Heart left ventricle (tissue), 16 donors: ENCODE measurements at places on chromosomes 7 and 10. TPM values are rescaled to one million over a fixed set of nuclear protein-coding genes. Genes with fewer than 3 reads are reported as not detected.
A peak's percentile ranks its signal among the peaks of the same experiment; 100 is the strongest.

The PROSER2 gene
- 0.84 TPM for total RNA-seq

The ARHGAP22 gene
- 1.2 TPM for total RNA-seq

The NKX6-2 gene
- not detected for total RNA-seq

The CRHR2 gene
- total RNA-seq: 0.28 TPM

The SPDYE9 gene
- not detected for total RNA-seq

The FAM20C gene
- total RNA-seq: 26.7 TPM

The AVL9 gene
- 15.5 TPM for total RNA-seq

The CPED1 gene
- total RNA-seq: 21.2 TPM

The CHRM2 gene
- total RNA-seq: 82.4 TPM

The PNLIPRP3 gene
- not detected for total RNA-seq

The CCL24 gene
- not detected for total RNA-seq

GRCh38 chr10:48231178-48231577, 43.3 kb downstream of the FRMPD2 start:
- DNase-seq: no peak

DNA sequence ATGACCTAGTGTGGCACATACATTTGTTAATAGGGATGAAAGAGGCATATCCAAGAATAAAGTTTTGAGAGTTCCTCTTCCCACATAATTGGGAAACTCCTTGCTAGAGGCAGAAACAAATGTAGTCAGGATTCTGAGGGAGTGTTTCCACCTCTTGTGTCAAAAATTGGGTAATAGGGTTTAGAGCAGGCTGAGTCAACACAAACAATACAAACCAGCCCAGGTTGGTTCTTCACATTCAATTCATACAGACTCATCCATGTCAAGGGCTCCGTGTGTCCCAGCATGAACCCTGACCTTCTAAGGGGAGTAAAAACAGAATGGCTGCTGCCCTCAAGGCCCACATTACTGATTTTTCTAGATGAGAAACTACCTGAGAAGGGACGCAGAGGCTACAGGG, 75.3 kb downstream of the GLI3 start:
- no peak for DNase-seq

DNA sequence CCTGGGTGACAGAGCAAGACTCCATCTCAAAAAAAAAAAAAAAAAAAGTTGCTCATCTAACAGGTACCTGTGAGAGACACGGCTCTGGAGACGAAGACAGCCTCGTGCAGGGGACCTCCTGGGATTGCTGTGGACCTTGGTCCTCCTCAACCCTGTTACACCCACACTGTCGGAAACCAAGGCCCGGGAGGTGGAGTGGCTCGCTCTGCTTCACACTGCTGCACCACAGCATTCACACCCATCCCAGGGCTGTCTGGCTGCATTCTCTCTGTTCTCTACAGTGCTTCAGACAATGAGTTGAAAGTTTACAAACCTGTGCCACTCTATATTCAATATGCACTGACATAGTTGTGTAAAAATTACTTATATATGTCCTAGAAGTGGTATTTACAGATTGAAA, 101.0 kb upstream of the TNS3 start:
- no peak for DNase-seq

GRCh38 chr7:22861576-22861975, 38.9 kb upstream of the TOMM7 start:
- no peak for DNase-seq

- no peak for DNase-seq
Observed at GRCh38 chr10:43386549-43386948, 15.1 kb downstream of the FXYD4 start.

GRCh38 chr10:23412223-23412622, 26.7 kb upstream of the OTUD1 start:
- no peak for DNase-seq

- no peak for DNase-seq
Observed at GRCh38 chr10:74892839-74893238, 66.4 kb downstream of the KAT6B start.

DNA sequence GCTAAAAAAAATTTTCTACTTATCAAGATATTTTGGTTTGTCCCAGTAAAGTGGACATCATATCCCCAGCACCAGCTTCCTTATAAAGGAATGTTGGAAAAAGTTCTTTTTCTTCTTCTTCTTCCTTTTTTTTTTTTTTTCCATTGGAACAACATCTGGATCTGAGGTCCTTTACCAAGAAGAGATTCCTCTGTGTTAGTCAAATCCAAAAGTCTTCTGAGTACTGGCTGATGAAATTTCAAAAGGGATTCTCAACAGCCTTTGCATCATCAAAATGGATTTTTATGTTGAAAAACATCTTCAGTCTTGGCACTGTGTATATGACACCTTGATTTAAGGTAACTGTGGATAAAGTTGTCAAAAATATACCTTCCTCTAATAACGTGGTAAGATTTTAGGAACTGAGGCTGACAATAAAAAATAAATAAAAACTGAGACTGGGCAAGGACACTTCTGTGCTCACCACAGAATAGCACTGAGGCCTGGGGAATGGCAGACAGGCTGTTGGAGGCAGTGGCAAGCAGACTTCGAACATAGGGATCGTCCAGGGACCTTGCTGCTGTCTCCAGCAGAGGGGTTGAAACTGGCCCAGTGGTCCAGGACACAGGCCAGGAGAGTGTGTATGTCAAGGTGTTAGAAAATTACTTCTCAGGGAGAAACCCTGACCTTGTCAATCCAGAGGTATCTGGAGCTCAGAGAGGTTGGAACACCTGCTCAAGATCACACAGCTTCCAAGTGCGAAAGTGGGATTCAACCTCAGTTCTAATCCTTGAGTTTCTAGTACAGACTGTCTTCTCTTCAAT, 130.4 kb downstream of the PTPN20 start:
- no peak for DNase-seq

DNA sequence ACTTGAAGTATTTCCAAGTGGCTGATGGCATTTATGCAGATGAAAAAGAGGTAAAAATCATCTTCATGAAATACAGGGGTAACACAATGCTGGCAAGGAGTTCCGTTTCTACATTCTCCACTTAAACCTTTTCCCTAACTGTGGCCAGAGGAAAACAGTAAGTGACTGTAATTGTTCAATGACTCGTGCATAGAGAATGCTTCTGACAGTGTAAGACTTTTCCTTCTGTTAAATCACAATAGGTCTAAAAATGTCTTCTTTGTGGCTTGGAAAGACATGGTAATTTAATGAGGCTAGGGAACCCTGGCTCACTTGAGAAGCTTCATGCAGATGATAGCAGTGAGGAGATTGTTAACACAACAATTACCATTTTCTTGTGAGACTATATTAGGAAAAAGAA, 50.3 kb upstream of the RSU1 start:
- no peak for DNase-seq

DNA sequence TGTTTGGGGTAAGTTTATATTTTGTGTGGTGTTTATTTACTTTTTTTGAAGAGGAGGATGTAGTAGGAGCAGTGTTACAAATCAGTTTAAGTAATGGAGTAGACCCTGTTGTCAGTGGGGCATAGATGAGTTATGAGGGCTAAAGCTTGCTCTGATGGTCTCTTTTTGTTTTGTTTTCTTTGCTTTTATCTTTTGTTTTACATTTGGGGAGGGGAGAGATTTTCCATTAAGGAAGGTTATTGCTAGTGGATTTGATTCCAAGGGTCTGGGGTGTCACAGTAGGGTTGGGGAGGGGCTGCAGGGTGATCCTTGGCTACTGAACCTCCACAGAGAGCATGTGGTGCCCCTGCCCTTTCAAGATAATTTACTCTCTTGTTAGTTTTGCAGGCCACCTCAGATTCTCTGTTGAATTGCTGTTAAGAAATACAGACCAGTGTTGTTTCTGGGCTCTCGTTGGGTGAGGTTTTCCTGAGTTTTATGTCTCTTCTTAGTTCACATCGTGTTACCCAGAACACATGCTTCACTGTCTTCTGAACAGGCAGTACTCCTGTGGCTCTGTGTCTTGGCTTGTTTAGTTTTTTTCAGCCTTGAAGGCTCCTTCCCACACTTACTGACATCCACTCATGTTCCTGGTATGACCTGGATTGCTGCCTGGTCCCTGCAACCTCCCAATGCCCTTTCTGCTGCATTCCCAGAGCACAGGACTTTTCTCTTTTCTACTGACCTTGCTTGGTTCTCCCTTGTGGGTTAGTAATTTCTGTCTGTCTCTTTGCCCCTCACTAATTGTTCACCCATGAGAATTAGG, 4.2 kb downstream of the KIFBP start:
- peak; percentile 62 for DNase-seq

DNA sequence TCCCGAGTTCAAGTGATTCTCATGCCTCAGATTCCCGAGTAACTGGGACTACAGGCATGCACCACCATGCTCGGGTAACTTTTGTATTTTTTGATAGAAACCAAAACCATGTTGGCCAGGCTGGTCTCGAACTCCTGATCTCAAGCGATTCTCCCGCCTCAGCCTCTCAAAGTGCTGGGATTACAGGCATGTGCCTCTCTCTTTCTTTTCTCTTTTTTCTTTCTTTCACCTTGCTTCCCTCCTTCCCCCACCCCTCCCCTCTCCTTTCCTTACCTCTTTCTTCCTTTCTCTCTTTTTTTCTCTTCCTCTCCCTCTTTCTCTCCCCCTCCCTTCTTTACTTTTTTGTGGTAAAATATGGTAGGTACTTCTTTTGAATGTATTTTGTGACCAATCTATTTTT, 62.2 kb downstream of the ANKRD61 start:
- no peak for DNase-seq

DNA sequence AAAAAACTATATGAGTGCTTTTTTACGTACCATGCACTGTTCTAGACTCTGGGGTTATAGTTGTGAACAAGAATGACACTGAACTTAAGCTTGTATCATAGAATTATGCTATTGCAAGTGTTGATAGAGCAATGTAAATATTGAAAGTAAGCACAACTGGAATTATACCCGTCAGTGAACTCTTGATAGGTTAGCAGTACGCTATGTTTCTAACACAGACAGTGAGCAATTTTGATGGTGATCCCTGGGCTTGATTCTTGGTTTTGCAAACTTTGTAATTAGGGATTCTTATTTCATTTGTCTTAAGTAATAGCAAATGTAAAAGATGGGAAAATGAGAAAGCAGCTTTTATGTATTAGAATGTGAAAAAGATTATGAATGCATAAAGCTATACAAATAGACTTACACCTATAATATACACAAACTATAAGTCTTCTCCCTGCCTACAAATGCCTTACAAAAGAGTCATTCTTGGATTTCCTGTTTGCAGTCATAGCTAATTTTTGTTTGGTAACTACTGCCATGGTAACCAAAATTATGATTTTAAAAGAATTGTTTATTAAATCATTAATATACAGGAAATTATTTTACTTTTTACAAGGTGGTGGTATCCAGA, 6.7 kb downstream of the TES start:
- DNase-seq: no peak

DNA sequence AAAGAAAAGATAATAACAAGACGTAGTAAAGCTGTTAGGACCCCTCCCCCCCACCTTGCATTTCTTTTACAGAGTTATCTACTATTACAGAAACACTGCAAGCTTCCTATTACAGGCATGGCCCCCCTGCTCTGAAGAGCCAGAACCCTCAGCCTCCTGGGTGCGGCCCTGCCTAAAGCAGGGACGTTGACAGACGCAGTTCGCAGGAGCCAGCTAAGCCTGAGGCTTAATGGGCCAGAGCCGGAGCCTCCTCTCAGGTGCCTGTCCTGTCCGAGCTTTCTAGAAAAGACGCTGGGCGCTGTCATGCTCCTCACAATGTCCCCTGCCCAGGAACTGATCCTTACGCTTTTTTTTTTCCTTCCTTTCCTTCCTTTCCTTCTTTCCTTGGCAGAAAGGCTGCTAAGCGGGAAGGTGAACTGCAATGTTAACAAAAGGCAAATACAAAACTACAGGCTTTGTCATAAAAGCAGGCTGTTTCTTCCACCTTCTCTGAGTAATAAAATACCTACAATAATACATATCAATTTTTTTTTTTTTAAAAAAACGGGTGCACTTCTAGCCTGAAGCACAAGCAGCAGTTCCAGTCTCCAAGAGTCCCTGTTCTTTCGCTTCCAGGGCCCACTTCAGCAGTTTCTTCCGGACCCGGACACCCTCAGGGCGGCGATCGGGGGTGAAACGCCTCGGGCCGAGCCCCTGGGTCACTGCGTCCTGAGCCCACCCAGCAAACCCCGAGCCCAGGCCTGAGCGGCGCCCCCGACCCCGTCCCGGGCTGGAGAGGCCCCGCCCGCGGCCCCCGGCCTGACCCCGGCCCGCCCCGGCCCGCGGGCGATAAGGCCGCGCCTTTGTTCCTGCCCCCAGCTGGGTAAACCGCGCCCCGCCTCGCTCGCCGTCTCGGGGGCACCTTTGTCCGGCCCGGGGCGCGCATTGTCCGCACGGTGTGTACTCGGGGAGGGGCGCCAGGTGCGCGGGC, 11.2 kb downstream of the MNX1 start:
- DNase-seq: no peak

DNA sequence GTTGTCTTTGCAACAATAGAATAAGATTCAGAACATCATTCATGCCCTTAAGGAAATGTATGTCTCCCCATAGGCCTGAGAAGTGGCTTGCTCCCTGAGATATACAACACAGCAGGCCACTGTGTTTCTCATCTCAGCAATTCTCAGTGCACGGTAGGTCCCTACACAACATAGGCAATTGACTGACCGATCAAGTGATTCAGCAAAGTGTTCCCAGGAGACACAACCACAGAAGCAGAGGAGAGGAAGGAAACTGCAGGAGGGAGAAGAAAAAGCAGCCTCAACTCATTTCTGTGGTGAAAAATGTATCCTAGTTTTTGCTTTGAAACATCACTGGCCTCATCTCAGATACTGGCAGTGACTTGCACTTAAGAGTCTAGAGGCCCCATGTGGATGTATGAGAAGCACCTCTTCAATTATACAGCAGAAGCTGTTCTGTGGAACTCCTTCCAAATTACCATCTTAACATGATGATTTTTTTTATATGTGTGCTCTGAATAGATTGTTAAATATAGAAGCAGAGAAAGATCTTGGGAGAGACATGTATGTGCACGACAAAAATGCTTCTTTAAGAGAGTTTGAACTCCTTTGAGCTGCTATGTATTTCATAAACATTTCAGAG, 306.8 kb downstream of the XPNPEP1 start:
- DNase-seq: no peak

GRCh38 chr7:166338-167060, 25.9 kb upstream of the FAM20C start:
- peak; percentile 64 for DNase-seq

- DNase-seq: no peak
Observed at GRCh38 chr10:32379950-32380551, 33.1 kb upstream of the EPC1 start.

GRCh38 chr7:17965603-17966002, 25.3 kb upstream of the SNX13 start:
- DNase-seq: no peak

- no peak for DNase-seq
Observed at GRCh38 chr10:51675088-51675487, 24.3 kb downstream of the CSTF2T start.

GRCh38 chr7:43615558-43616145, 32.7 kb downstream of the STK17A start:
- no peak for DNase-seq

- DNase-seq: no peak
Observed at GRCh38 chr10:131418681-131419080, 107.2 kb upstream of the TCERG1L start.

DNA sequence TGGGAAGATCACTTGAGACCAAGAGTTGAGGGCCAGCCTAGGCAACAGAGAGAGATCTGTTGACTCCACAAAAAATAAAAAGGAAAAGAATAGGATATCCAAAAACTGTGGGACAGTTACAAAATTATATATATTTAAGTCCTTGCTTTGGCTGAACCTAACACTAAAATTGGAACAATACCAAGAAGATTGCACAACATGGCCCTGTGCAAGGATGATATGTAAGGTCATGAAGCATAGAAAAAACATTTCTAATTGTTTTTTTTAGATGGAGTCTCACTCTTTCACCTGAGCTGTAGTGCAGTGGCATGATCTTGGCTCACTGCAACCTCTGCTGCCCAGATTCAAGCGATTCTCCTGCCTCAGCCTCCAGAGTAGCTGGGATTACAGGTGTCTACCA, 139.0 kb downstream of the TPST1 start:
- DNase-seq: no peak
